ENCODE measurements at places on chromosomes 1 and 21.
A peak's percentile ranks its signal among the peaks of the same experiment; 100 is the strongest.

- no peak for DNase-seq
These were observed 33.4 kb downstream of the FAM78B start for GRCh38 chr1:166133276-166133841.

- no peak for DNase-seq
These were observed 38.3 kb upstream of the PLA2G2A start for GRCh38 chr1:20017741-20018140.

- DNase-seq, result no peak
These were observed 612 bp downstream of the PSMA5 start for GRCh38 chr1:109425391-109426280.

- DNase-seq, result no peak
These were observed 8.3 kb downstream of the SFPQ start for GRCh38 chr1:35184495-35185199.

DNA sequence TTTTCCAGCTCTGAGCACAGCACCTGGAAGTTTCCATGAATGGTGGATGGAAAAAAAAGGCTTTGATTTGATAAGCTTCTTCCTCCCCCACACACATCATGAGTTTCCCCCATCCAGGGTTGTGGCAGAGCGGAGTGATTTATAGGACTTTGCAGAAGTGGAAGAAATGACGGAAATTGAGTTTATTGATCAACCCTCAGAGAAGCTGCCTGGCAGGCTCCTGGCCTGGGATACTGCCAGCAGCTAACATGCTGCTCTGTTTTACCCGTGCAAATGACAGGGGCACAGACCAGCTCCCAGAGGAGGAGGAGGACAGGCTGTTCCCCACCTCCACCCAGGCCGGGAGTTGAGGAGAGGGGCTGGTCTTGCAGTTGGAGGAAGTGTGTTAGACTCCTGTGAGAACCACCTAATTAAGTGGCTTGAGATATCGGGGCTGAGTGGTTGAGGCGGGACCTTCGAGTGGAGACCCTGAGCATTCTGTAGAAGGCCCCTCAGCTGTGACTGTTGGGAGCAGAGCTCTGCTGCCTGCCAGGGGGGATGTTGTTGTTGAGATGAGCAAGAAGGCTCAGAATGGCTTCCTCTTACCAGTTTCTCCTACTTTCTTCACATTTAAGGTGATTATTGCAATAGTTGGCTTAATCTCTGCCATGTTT, 21.8 kb downstream of the ADORA1 start:
- no peak for DNase-seq

GRCh38 chr1:181319907-181320306, 163.4 kb upstream of the CACNA1E start:
- no peak for DNase-seq

DNA sequence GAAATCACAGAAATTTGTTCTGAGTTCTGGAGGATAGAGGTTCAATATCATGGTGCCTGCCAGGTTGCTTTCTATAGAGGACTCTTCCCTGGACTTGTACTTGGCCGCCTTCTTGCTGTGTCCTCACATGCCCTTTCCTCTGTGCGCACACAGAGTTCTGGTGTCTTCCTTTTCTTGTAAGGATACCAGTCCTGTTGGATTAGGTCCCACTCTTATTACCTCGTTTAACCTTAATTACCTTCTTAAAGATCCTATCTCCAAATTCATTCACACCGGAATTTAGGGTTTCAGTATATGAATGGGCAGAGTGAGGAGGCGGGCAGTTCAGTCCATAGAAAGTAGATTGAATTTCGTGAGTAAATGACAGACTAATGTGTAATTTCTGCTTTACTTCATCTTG, 413.9 kb downstream of the NCAM2 start:
- DNase-seq, result no peak

- DNase-seq, result peak; percentile 34
These were observed 115.7 kb downstream of the SLC30A10 start for GRCh38 chr1:219812491-219813203.

DNA sequence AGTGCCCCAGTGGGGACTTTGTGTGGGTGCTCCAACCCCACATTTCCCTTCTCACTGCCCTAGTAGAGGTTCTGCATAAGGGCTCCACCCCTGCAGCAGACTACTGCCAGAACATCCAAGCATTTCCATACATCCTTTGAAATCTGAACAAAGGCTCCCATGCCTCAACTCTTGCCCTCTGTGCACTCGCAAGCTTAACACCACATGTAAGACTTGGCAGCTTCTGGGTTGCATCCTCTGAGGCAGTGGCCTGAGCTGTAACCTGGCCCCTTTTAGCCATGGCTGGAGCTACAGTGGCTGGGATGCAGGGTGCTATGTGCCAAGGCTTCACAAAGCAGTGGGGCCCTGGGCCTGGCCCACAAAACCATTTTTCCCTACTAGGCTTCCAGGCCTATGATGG, 128.9 kb downstream of the TYW3 start:
- no peak for DNase-seq

DNA sequence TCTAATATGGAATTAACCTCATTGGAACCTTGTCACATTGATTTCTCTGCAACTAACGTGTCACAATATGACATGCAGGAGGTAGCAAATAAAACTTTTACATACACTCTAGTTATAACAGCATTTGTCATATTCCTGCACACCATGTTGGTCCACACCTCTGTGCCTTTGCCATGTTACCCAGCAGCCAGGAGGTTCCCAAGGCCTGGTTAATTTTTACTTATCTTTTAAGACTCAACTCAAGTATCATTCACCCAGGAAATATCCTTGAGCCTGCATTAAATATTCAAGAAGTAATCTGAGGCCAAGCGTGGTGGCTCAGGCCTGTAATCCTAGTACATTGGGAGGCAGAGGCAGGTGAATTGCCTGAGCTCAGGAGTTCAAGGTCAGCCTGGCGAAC, 447.2 kb upstream of the NR5A2 start:
- no peak for DNase-seq

DNA sequence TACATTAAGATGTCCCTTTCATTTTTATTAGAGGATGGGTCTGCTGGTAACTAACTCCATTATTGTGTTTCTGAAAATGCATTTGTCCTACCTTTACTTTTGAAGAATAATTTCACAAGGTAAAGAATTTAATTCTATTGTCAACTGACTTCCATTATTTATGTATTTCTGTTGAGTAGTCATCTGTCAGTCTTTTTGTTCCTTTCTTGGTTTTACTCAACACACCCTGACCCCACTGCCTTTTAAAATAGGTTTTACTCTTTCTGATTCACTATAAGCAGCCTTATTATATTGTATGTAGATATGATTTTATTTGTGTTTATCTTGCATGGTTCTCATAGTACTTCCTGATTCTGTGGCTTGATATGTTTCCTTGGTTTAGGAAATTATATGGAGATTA, 237.5 kb downstream of the TGFB2 start:
- no peak for DNase-seq

- DNase-seq, result no peak
These were observed 675 bp downstream of the MYSM1 start for GRCh38 chr1:58699011-58699762.
